SK-N-MC (cell line): ENCODE measurements at places on chromosomes 3 and 15.

- no peak for DNase-seq
Observed at GRCh38 chr3:188752850-188753249, 418.9 kb upstream of the TPRG1 start.

- DNase-seq, result peak; percentile 83
Observed at GRCh38 chr3:151969026-151969642, 95.7 kb downstream of the SUCNR1 start.

DNA sequence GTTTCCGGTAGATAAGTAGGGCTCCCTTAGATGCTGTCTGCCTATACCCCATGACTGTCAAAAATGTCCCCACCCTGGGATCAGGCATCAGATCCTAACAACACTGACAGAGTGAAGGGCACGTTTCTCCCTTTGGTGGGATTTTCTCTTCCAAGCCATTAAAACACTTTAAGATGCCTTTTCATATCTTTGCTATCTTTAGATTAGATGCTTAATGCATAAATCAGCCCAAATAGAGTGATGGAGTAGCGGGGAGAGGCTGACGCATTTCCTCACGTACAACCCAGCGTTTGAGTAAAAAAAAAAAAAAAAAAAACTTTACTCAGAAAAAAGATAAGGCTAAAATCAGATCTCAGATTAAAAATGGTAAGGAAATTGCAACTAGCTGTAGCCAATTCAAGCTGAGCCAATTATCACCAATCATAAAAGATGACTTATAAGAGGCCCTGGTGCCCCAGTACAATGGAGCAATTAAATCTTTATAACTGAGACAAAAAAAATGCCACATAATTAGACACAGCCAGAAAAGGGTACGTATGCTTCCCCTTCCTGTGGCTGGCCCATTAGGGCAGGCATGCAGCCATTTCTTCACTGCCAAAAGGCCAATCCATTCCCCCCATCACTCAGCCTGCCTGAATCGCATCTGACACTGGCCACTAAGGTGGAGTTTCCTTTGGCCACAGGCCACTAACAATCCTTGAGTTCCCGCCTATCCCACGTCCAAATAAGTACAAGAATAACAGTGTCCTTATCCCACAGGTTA lies 45.0 kb downstream of the RFTN1 start:
- no peak for DNase-seq

DNA sequence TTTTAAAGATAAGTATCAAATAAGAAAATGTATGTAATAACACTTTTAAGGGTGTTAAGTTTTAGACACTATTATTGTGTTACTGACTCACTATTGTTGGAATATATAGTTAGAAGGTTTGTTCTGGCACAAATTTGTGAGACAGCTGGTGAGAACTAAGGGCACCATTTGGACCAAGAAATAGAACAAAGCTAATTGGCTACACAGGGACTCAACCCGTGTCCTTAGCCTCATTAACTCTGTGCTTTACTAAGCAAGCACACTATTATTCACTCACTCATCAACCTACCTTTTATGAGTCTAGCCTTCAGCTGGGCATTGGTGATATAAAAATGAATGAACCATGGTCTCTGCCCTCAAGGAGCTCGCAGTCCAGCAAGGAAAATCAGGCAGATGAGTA lies 4.1 kb upstream of the UNC13C start:
- DNase-seq, result no peak

DNA sequence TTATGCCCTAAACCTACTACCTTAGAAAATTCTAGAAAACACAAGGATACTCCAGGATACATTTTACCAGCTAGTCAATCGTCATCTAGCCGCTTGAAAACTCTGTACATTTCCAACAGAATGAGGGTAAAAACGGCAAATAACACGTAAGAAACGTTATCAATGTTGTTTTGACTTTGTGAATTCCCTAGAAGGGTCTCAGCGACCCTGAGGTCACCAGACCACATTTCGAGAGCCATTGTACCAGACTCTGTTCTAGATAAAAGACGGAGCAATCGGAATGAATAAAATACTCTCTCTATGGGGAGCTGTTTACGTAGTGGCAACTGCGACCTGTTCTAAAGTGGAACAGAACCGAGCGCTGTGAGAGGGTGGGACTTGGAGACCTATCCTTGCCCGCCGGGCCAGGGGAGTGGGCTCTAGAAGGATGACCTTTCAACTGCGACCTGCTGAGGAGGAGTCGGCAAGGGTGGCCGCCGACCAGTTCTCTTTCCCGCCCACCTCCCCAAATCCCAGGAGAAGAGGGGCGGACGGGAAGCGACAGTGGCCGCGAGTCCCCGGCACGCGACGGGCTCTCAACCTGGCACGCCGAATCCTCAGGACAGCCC lies 778 bp upstream of the AP4E1 start:
- DNase-seq, result no peak

DNA sequence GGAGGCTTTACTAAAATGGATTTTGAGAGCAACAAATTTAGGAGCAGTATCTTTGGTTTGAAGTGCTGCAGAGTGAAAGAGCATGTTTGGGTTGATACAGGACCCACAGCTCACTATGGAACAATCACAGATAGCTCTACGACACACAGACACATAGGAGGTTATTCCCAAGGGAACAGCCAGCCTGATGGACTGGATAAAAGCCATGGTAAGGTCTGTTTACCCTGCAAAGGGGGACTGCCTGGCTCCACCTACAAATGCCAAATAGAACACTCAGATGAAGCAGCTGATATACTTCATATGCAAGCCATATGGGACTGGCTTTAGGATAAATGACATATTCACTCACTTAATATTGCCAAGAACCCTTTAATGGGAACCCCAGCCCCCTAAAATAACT lies 75.4 kb downstream of the CDC25A start:
- DNase-seq, result no peak

GRCh38 chr15:100847194-100847593 lies 32.4 kb upstream of the ALDH1A3 start:
- DNase-seq, result no peak

DNA sequence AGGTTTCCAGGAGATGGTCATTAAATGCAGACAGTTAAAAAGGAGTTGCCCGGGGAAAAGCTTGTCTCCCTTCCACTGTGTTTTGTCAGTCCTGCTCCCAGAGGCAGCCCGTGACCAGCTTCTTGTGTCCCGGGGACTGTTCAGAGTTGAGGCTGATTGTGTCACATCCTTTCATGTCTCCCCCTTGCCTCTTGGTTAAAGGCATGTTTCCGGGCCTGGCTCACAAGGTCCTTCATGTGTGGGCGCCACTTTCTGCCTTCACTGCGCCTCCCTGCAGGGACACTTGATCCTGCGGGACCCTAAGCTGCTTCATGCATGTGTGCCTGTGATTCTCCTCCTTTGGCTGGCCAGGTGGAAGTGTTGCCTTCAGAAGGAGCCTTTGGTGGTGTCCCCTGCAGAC lies 9.2 kb downstream of the CHCHD6 start:
- DNase-seq, result no peak

DNA sequence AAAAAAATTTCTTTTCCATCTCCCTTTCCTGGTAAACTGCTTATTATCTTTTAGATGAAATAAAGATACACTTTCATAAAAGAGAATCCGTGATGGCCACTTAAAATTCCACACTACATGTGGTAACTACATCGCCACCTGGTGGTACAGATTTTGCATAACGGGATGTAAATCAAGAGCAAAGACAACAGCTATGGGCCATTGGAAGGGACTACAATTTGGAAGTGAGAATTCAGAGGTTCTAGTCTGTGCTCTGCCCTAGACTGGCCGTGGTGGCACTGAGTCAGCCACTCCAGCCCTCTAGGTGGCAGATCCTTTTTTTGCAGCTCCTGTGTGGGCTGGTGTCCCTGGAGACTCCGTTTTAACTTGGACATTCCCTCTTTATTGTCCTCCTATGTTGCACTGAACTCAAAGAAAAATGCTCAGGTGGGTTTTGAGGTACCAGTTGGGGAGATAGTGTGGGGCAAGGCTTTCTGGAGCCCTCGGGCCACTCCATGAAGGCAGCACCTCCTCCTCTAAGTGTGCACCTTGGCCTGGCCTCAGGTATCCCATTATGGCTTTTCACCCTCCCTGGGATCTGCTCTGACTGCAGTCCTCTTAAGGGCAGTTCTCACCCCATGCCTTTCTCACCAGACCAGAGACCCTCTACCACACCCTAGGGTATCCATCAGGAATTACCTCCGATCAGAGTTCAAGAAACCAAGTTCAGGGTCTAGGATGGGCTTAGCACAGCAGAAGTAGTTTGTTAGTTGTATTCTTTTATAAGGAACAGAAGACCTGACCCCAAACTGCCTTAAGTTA lies 54.9 kb downstream of the SPSB4 start:
- DNase-seq, result peak; percentile 91

DNA sequence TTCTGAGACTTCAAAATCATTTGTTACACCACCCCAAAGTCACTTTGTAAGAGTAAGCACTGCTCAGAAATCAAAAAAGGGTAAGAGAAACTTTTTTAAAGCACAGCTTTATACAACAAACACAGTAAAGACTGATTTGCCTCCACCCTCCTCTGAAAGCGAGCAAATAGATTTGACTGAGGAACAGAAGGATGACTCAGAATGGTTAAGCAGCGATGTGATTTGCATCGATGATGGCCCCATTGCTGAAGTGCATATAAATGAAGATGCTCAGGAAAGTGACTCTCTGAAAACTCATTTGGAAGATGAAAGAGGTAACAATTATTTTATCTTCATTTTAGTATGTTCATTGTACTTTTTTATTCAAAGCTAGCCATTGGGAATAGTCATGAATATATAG lies 32.6 kb downstream of the BLM start:
- no peak for DNase-seq

- DNase-seq, result no peak
Observed at GRCh38 chr15:70524470-70524869, 238.9 kb downstream of the UACA start.

GRCh38 chr15:49946681-49947080 lies 172.4 kb downstream of the ATP8B4 start:
- DNase-seq, result no peak

DNA sequence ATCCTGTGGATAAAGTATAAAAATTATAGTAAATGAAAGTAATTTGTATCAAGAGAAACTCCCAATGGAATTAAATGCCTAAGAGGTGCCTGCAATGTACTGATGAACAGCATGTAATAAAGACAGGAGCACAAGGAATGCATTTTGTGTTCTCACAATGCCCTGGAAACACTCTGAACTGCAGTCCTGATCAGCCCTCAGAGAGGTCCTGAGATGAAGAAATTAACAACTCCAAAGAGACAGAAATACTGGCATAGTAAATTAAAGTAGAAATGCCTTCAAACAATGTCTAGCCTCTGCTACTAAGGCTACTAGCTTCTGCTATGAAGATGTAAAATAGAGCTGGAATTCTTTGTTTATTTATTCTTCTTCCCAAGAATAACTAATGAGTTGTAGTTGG lies 59.9 kb downstream of the CFAP20DC start:
- DNase-seq, result no peak

GRCh38 chr3:549636-550035 lies 353.1 kb downstream of the CHL1 start:
- DNase-seq, result no peak

DNA sequence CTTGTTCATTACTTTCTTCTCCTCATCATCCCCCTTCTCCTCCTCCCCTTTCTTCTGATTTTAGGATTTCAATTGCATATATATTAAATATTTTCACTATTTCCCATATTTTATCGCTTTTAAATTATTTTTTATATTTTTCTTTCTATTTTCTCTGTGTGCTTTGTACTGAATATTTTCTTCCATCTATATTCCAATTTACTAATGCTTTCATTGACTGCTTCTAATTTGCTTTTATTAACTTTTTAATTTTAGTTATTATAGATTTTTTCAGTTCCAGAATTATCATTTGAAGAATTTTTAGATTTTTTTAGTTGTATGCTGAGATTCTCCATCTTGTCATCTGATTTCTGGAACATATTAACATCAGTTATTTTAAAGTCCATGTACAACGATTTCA lies 83.2 kb upstream of the ST3GAL6 start:
- no peak for DNase-seq

- no peak for DNase-seq
Observed at GRCh38 chr3:157104521-157104920, 55.4 kb downstream of the CCNL1 start.
